ENCODE measurements at places on chromosomes 1 and 21.

- no peak for DNase-seq
Observed at GRCh38 chr1:12636098-12636950, 7.6 kb upstream of the AADACL4 start.

GRCh38 chr1:82177192-82177591 lies 376.5 kb downstream of the ADGRL2 start:
- no peak for DNase-seq

- no peak for DNase-seq
Observed at GRCh38 chr1:77987919-77988318, 9.0 kb upstream of the FUBP1 start.

GRCh38 chr1:215523906-215524305 lies 43.2 kb upstream of the KCTD3 start:
- DNase-seq, result no peak

- DNase-seq, result peak; percentile 35
Observed at GRCh38 chr1:201506092-201506491, 831 bp downstream of the CSRP1 start.

DNA sequence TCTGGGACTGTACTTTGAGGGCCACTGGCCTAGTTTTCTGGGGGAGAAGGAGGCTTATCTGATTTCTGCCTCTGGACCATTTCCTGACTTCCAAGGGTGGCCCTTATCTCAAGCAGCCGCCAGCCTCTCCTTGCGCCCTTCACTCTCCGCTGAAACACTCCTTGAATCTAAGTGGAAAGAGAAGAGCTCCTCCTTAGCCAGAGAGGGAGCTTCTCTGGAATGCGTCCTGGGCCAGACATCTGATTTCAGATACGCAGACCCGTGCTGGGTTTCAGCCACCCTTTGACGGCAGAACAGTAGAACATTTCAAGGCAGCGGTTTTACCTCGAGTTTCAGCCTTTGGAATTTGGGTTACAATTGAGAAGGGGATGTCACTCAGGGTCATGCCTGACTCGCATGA lies 308.0 kb downstream of the CAMTA1 start:
- DNase-seq, result no peak

- DNase-seq, result no peak
Observed at GRCh38 chr1:167629681-167630567, at the start of gene RCSD1. Gene RCSD1, plus strand, starts transcription at chr1:167630232. Its CDS starts 192 bp downstream, at chr1:167630424.

Measured in NCI-H146 (cell line).